Activated CD8-positive, alpha-beta memory T cell treated with anti-CD3 and anti-CD28 coated beads, Interleukin-2, amount 50 U/mL, for 48 hours (primary cell): ENCODE measurements at places on chromosomes 13 and 19.

- DNase-seq, result no peak
Measured at GRCh38 chr19:46116121-46116520, 8.4 kb downstream of the IGFL3 start.

GRCh38 chr13:107865643-107866031, 349.7 kb downstream of the LIG4 start:
- no peak for DNase-seq

GRCh38 chr13:60590800-60591747, 194.1 kb downstream of the TDRD3 start:
- DNase-seq, result no peak

DNA sequence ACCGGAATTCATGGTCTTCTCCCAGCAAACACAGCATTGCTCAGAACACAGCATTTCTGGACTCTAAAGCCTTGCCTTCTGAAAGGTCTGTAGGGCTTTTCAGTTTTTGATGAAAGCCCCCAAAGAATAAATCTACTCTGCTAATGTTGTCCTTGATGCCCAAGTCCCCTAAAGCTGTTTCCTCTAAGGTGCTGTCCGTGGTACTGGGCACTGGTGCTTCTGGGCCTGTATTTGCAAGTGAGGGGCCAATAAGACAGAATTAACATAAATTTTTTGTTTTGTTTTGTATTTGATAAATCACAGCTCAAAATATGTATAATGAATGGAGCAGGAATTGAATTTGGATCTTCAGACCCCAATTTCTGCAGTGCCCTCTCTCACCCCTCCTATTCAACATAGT, 12.1 kb upstream of the LGALS13 start:
- no peak for DNase-seq

DNA sequence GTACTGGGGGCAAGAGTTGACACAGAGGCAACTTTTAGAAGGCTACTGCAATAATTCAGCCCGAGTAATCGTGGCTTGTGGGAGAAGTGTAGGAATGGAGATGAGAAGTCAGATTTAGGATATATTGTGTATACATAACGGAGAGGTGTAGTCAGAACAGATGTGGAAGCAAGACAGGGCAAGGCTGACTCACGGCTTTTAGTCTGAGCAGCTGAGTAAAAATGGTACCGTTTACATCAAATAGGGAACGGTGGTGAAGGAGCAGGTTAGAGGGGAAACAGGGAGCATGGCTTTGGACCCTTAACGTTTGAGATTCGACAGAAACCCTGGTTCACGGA, 796 bp upstream of the LSM14A start:
- no peak for DNase-seq

- no peak for DNase-seq
Measured at GRCh38 chr19:40236026-40236355, 9.5 kb upstream of the CCNP start.

GRCh38 chr13:99955107-99955746, 16.3 kb downstream of the ZIC5 start:
- no peak for DNase-seq

DNA sequence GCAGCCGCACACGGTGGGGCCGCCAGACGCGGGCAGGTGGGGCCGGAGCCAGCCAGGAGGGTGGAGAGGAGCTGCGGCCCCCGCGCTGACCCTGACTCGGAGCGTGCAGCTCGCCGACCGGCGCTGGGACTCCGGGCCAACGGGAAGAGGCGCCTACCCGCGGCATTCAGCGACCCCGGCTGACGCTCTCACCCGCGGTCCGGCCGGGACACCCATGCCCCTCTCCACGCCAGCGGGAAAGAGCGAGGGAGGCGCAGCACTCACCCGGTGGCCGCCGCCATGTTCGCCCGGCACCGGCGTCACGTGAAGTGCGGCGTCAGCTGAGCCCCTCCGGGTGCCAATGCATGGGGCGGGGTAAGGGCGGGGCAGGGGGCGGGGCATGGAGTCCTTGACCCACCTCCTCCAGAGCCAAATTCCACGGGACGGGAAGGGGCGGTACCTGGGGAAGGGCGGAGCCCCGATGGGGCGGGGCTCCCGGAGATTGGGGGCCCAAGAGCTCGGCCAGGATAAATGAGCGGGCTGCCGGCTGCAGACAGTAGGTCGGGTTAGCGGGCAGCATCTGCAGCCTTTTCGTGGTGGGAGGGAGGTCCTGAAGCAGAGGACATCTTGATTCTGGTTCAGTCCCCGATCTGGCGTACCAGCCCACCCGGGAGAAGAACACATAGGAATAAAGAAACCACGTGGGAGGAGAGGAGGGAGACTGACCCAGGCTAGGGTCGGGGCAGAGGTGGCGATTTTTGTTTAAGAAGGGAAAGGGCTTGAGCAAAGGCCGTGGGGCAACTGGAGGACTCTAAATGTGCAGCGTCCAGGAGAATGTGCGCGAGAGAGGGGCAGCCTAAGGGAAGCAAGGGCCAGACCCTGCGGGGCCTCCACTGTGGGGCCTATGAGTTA, at the start of gene PEPD:
TSS of gene PEPD (minus strand) at position 312 of the 891 bp plus-strand sequence. CDS start at position 281, 31 bp downstream.
- DNase-seq, result peak; percentile 91
